ENCODE measurements at places on chromosomes 7 and 10. TPM values are rescaled to one million over a fixed set of nuclear protein-coding genes. Genes with fewer than 3 reads are reported as not detected.
A peak's percentile ranks its signal among the peaks of the same experiment; 100 is the strongest.

GRCh38 chr7:106420736-106421135, 136.0 kb upstream of the NAMPT start:
- no peak for DNase-seq

GRCh38 chr10:76411729-76412435, 980.5 kb downstream of the LRMDA start:
- DNase-seq = peak; percentile 51

The SDHAF3 gene
- total RNA-seq = 20.9 TPM

The MMD2 gene
- total RNA-seq = not detected

Data from heart right ventricle (tissue), 16 donors.